Activated T-cell treated with anti-CD3 and anti-CD28 coated beads for 1 hour (primary cell): ENCODE measurements at places on chromosomes 5 and 9.

DNA sequence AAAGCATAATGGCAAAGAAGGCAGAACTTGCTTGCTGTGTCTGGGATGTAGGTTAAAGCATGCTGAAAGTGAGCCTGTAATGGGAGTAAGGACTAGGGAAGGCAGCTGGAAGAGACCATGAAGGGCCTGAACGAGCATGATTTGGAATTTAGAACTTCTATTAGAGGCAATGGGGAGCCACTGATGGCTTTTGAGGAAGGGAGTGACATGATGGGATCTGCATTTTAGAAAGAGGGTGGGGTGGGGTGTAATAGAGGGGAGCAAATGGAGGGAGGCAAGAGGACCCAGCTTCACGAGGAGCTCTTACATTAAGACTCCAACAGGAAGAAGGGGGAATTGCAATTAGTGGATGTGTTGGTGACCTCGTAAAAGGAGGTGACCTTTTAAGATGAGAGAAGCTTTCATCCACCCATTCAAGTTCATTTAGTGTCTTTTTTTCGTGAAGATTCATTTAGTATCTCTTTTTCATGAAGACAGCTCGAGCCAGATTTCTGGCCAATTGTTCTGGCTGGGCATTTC lies 13.6 kb upstream of the GABRP start:
- DNase-seq, result no peak

GRCh38 chr9:110623462-110624025 lies 44.0 kb upstream of the SVEP1 start:
- DNase-seq, result no peak

DNA sequence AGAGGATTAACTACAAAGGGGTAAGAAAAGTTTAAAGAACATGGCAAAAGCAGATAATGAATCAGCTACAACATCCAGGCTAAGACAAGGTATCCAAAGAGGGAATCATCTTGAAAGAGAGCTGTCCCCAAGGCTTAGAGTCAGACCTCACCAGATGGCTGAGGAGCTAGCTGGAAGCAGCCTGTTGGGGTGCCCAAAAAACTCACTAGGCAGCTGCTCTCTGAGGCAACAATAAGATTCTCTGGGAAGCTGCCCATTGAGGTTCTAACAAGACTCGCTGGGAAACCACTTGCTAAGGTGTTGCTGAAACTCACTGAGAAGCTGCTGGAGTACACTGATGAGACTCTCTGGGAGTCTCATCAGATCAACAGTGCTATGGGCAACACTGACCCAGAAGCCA lies 185.2 kb downstream of the CETN3 start:
- no peak for DNase-seq

DNA sequence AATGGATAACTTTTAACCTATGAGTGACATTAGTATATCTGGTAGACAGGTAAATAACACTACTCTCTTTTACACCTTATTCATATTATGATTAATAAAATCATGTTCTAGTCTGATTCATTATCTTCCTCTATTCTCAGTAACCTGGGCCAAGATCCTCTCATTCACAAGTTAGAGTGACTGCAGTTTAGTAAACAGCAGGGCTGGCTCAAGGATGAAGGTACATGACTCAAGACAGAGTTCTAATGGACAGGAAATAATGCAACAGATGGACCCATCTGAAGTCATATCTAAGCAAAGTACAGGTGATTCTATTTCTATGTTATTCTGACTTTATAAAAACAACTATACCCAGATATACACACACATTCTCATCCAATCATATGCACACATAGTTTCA lies 582.5 kb upstream of the CDH18 start:
- DNase-seq, result no peak

DNA sequence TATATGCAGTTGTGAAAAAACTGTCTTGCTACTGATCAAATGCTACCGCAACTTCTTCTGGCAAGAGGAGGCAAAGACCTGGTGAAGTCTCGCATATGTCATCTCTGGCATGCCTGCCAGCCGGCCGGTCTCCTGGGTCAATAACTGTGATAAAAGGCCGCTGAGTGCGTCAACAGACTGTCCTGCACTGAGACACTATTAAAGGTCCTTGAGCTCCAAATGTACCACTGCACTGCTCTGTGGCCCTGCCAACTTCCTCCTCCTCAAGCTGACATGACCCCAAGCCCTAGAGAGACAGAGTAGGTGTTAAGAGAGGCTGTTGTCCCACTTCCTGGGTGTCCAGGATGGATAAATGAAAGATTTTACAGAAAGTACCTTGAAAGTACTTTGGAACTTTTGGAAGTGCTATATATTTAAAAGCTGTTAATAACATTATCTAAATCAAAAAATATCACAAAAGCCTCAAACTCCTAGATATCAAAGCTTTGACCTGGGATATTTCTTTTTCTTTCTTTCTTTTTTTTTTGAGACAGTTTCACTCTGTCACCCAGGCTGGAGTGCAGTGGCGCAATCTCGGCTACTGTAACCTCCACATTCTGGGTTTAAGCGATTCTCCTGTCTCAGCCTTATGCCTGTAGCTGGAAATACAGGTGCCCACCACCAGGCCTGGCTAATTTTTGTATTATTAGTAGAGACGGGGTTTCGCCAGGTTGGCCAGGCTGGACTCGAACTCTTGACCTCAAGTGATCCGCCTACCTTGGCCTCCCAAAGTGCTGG lies 31.5 kb downstream of the RAPGEF1 start:
- DNase-seq, result no peak

GRCh38 chr5:101102506-101102905 lies 199.4 kb upstream of the ST8SIA4 start:
- DNase-seq, result no peak

GRCh38 chr9:121107881-121108280 lies 33.1 kb downstream of the CNTRL start:
- DNase-seq, result no peak

- DNase-seq, result peak; percentile 16
These were observed 65.1 kb upstream of the IQGAP2 start for GRCh38 chr5:76337953-76338451.

DNA sequence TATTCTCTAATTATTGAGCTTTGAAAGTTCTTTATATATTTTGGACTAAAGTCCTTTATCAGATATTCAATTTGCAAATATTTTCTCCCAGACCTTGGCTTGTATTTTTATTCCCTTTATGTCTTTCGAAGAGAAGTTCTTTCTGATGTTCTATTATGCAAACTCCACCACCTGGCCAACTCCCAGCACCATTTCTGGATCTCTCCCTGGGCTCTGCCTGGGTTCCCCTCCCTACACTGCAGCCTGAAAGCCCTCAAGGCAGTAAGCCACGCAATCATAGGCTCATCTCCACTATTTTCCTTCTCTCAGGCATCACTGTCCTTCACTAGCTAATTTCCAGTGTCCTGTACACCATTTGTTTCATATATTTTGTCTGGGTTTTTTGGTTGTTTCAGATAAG lies 76.1 kb downstream of the GRAMD2B start:
- no peak for DNase-seq

DNA sequence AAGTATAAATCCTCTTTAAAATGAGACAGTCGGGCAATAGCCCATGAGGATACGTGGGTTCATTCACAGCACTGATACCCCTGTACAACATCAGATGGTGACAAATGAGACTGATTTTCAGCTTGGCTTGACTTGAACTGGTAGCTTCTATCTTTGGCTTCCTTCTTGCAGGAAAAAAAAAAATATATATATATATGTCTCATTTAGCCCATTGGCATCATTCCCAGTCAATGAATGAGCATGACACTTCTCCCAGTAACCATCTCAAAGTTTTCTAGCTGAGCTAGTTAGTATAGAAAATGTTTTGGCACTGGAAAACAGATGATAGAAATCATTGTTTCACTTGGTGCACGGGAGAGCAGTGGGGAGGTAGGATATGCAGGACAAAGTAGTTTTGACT lies 222.5 kb upstream of the TAS2R1 start:
- DNase-seq, result no peak

- no peak for DNase-seq
These were observed 372.7 kb downstream of the ICE1 start for GRCh38 chr5:5795074-5795771.
